ENCODE measurements at places on chromosomes 5 and 9. TPM values are rescaled to one million over a fixed set of nuclear protein-coding genes. Genes with fewer than 3 reads are reported as not detected.

Gene WDR31
- total RNA-seq, result 3.8 TPM

Gene SPATA31E1
- total RNA-seq, result not detected

Gene PRRX2
- total RNA-seq, result 3.3 TPM

DNA sequence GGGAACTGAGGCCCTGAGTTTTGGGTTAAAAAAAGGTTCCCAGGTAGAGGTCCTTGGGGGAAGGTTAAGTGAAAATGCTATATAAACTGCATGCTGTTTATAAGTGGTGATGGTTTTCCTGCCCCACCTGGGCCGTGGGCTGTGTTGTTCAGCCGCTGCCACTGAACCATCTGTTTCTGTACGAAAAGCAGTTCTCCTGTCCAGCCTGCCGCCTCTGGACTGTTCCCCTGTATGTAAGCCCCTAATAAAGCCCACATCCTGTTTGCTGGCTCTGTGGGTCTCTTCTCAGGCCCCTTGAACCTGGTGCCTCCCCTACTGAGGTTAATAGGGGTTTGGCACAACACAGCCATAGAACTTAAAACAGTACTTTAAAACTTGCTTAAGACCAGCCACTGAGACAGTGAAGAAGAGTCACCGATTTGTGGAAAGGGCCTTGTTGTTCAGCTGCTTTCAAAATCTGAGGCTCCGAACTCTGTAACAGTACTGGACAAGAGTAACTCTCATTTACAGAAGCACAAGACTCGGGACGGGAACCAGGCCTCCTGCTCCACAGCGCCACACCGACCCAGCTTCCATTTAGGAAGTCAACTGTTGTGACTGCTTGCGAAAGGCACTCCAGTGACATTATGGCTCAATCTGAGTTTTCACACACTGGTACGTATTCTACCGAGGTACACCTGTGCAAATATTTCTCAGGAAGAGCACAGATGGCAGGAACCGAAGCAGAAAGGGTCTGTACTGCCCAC lies 192.5 kb downstream of the CDK5RAP2 start:
- DNase-seq, result no peak

DNA sequence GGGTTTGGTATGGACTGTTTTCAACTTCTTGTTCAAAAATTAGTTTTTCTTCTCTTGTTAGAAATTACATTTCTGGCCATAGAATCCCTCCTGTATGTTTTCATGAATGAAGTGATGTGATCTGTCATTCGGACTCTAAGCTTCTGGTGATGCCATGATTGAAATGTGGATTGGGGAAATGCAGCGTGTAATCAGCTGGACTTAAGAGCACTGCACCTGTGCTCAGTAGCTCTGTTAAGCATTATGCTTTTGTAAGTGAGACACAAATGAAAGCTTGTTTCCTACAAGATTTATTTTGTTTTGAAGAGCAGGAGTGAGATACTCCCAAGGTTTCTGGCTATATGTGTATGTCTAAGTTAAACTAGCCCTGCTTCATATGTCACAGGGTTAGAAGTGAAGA lies 24.0 kb upstream of the FAM120AOS start:
- DNase-seq, result no peak

DNA sequence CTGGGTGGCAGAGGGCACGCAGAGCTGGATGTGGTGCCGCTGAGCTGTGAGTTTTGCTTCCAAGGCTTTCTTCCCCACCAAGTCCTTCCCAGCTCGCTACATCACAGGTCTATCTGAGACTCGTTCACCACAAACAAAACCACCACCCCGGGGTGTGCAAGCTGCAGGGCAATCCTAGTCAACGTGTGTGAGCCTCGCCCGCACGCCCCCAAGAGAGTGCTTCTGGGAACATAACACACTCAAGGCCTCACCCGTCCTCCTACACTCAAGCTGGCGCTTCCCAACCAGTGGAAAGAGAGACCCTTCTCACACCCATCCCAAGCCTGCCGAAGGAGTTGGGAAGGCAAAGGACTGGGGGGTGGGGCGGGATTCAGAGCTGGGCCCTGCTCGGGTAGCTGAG lies 10.6 kb downstream of the SNAPC4 start:
- no peak for DNase-seq

DNA sequence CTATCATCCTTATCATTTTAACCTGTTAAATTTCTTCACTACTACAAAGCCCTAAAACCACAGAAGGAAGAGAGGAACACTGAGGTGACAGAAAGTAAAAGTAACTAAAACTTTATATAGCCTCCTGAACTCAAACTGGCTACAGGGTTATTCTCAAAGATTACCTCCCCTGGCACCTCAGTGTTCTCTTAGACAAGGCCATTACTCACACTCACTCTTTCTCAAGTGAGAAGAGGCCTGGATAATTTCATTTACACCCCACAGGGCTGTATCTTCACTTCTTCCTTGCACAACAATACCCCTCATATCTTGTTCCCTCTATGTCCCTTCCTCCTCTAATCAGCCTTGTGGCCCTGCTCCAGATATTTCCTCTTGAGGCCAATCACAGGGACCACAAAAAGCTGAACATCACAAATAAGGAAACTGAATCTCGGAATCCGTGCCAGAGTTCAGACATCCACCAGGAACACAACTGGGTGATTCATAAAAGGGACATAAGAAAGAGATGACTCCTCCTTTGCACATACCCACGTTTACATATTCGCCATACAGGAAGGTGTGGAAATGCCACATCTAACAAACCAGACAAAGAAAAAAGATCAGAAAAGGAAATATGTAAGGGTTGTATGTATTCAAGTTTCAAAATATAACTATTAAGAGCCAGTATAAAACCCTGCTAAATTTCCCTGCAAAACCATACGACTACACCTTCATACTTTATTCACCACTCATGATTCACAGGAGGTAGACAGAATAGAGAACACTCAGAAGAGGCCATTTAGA lies 1.7 kb upstream of the KLHL3 start:
- peak; percentile 39 for DNase-seq

DNA sequence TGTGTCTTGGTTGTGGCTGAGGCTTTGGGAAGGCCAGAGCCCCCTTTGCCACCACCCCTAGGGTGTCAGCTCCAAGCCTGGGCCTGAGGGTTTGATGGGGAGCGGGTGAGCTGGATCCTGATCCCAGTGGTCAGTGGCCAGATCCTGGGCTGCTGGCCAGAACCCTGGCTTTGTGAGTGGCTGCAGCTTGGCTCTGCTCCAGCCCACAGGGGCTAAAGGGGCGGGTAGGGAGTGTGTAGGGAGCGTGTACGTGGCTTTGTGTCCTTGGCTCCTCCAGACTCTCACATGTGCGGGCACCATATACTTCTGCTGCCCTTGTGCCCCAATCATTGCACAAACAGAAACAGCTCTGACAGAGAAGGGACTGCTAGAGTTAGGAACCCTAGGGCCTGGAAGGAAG lies 1.2 kb upstream of the IL11RA start:
- no peak for DNase-seq

GRCh38 chr9:70683841-70684240 lies 269.4 kb upstream of the KLF9 start:
- no peak for DNase-seq

DNA sequence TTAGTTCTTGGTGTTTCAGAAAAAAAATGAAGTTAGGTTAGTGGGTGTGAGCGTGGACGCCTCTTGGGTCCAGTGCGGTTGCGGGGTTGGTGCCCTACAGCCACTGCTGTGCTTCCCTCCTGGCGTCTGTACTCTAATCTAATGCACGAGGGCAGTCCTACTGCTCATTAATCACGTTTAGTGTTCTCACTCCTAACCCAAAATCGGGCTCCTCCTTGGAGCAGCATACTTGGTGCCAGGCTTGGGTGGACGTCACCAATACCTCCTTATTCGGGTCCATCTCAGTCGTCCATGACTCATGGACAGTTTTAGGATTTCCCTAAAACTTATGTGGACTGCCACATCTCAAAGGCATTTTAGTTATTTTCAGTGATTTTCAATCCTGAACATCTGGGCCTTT lies 41.6 kb downstream of the TRIO start:
- DNase-seq, result no peak

GRCh38 chr9:37760416-37761161 lies 7.0 kb downstream of the TRMT10B start:
- DNase-seq, result no peak

DNA sequence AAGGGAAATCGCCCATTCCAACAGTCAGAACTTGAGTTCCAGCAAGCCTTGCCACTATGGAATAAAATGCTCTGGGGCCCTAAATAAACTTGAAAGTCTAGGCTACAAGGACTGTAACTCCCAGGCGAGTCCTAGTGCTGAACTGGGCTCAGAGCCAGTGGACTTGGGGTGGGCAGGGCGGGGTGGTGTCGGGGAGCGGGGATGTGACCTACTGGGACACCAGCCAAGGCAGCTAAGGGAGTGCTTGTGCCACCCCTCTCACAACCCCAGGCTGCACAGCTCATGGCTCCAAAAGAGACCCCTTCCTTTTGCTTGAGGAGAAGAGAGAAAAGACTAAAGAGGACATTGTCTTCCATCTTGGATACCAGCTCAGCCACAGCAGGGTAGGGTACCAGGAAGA lies 61.5 kb downstream of the MEIKIN start:
- no peak for DNase-seq

- no peak for DNase-seq
Measured at GRCh38 chr9:110536822-110537221, 42.7 kb downstream of the SVEP1 start.
